T-helper 17 cell (primary cell): ENCODE measurements at places on chromosomes 16 and 17.
A peak's percentile ranks its signal among the peaks of the same experiment; 100 is the strongest.

DNA sequence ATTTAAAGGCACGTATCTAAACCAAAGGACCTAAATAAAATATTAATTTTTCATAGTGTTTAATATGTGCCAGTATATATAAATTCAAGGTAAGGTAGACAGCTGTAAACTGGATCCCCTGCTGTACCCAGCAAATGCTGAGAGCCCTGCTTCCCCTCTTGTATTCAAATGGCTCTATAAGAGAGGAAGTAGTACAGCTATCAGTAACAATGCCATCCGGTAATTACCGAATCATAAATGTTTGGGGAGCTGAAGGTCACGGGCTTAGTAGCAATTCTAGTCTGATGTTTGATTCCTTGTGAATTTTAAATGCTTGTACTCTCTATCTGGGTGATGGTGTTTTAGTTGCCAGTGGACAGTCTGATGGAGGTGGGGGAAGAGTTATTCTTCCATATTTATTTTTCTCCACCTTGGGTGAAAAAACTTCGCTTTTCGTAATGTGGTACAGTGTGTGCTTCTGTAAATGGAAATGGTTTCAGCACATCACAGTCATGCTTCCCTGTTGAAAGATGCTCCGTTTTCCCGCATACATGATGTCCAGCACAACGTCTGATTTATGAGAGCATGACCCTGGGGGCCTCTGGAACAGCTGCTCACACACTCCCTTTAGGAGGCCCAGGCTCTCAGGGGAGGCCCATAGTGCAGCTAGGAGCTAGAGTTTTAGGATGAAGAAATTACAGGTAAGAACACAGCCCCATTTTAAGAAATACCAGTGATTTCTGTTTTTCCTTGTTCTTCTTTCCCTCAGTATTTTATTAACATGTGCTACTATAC is 423.9 kb downstream of the WWOX start:
- DNase-seq, result no peak

- peak; percentile 12 for DNase-seq
These were observed 53.4 kb downstream of the MFSD11 start for GRCh38 chr17:76791053-76791980.

GRCh38 chr16:11639925-11640899 is 28.0 kb upstream of the SNN start:
- DNase-seq, result no peak

DNA sequence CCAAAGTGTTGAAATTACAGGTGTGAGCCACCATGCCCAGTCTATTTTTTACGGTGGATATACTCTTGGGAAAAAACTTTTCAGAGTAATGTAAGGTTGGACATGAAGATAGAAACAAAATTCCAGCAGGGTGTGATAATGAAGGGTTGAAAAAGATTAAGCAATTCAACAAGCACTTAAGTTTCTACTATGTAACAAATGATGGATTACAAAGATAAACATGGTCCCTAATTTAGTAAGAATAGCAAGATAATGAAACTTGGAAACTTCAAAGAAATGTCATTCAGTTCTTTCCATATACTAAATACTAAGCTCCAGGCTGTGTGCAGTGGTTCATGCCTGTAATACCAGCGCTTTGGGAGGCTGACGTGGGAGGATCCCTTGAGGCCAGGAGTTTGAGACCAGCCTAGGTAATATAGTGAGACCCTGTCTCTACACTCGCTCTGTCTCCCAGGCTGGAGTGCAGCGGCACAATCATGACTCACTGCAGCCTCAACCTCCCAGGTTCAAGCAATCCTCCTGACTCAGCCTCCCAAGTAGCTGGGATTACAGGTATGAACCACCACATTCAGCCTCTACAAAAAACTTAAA is 31.0 kb downstream of the PSMD12 start:
- no peak for DNase-seq

DNA sequence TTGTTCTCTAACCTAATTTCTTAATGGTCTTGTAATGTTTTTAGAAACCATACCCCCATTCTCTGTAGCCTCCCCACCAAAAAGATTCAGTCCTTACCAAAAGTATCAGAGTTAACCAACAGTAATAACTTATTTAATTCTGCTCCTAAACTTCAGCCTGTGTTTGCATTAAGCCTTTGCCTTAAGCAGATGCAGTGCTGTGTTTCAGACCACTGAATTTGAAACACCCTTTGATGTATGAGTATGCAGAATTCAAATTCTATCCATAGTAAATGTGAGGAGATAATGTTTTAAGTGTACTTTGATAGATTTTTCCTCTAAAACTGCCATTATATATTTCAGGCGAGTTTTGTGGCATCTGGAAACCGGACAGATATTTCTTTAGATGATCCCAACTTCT is 171.6 kb upstream of the RBL2 start:
- no peak for DNase-seq

- DNase-seq, result no peak
These were observed 1.6 kb downstream of the CA4 start for GRCh38 chr17:60151355-60151754.

DNA sequence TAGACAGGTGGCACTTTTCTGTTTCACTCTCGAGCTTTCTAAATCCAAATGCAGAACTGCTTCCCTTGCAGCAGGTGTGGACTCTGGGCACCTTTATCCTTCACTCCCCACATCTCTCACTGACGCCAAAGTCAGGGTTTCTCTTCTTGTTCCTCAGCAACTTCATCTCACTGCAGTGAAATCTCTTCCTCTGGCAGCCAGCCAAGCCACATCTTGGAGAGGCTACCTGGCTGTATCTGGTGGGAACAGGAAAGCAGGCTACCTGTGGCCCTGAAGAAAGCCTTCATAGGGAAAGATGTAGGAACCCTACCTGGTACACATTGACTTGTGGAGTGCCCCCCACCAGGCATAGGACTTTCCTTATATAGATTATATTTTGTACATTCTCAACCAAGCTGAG is 159.1 kb downstream of the UTP18 start:
- DNase-seq, result no peak

- DNase-seq, result peak; percentile 11
These were observed 20.3 kb upstream of the HOXB9 start for GRCh38 chr17:48646183-48647102.

GRCh38 chr17:10620823-10621222 is 36.3 kb downstream of the MYH3 start:
- DNase-seq, result no peak

DNA sequence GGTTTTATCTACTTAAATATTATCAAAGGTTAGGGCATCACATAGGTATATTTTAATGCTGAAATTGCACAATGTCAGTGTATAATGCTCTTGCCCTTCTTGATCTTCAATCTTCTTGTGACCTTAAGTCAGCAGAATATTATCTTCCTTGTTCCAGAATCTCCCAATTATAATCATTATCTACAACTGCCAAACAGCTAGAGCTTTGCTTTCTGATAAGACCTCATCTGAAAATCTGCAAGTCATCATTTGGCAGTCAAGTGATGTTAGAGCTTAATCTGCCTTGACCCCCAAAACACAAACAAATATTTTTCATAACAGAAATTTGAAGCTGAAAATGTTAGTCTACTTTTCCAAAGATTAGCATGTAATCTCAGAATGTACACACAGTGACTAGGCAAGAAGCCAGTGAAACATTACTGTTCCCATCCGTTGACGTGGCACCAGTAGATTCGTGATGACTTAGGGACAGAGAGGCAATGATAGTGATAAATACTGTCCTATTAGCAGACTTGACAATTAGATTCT is 19.8 kb downstream of the REXO5 start:
- no peak for DNase-seq

- no peak for DNase-seq
These were observed 35.1 kb downstream of the IGF2BP1 start for GRCh38 chr17:49031965-49032928.
